Cardiac muscle cell (in vitro differentiated cells and primary cell): ENCODE measurements at places on chromosomes 16 and 17. TPM values are rescaled to one million over a fixed set of nuclear protein-coding genes. Genes with fewer than 3 reads are reported as not detected.

GRCh38 chr16:63980763-63981162, 1141.1 kb downstream of the CDH11 start:
- DNase-seq = peak; percentile 2

- no peak for DNase-seq
Observed at GRCh38 chr16:26247063-26247462, 555.3 kb downstream of the HS3ST4 start.

DNA sequence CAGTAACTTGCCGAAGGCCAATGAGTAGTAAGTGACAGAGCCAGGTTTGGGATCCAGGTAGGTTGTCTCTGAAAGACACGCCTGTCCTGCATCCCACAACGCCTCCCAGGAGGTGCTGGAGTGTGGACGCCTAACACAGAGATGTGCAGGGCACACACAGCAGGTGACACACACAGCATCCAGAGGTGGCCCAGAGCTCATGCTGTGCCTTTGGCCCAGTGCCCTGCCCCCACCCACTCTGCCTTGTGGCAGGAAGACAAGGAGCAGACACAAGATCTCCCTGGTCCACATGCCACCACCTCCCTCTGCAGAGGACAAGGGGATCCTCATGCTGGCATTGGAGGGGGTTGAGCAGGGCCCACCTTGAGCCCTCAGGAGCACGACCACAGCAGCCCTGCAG, 14.7 kb upstream of the STH start:
- DNase-seq = no peak

- DNase-seq = no peak
Observed at GRCh38 chr17:16935786-16936185, 36.1 kb downstream of the TNFRSF13B start.

DNA sequence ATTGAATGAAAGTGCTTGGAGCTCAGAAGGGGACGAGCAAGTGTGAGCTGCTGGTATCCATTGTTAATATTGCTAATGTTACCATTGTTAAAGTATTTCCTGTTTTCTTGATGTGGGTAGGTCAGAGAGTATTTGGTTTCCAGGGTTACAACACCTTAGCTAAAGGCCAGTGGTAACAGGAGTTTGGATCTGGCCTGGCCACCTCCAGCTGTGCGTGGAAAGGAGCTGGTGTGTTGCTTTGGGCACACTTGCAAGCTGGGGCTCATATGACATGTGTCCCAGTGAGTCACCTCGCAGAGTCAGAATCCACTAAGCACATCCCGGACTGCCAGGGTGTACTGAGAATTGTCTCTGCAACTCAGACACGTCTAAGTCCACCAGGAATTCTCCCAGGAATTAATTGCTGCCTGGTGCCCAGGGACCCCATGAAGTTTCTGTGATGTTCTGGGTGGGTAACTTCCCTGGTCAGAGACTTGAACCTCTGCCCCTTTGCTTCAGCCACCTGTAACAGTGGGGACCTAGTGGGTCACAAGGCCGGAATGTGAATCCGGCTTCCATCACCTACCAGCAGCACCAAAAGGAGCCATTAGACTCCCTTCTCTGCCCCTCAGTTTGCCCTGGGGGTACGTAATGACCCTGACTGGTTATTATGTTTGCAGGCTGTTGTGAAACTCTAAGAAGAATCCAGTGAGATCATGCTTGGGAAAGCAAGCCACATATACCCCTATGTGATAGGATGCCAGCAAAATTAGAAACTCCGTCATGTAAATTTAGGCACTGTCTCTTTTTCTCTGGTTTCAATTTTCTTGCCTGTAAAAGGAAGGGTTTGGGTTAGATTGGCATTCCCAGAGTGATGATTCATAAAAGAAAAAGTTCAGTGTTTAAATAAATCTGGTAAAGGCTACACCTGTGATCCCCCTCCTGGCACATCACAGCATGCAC, 12.8 kb downstream of the SLC6A2 start:
- DNase-seq = peak; percentile 15

CASKIN1 gene
- total RNA-seq = 15.5 TPM in 2 replicates

GRCh38 chr16:88702371-88703210, 3.6 kb downstream of the RNF166 start:
- no peak for DNase-seq

ZG16 gene
- not detected in 2 replicates for total RNA-seq

DNA sequence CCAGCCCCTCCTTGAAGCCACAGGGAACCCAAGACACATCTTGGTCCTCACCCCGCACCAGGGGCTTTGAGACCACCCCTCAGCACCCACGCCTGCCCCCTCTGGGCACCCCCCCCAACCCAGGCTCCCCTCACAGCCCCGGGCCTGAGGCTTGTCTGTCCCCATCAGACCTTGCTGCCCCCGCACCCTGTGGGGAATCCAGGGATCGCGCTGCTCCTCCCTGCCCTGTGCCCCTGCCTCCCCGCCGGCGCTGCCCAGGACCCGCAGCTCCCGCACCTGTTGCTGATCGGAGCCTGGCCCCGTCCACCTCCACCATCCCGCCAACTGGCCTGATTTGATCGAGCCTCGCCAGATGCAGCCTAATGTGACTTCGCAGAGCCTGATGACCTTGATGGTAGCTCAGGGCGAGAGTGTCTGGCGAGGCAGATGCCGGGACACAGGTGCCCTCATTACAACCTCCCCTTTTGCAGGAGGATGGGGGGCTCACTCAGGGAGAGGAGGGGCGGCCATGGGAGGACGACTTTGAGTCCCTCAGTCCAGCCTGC, 29.0 kb downstream of the SLC25A10 start:
- DNase-seq = no peak

KRTAP2-3 gene
- total RNA-seq = not detected in 2 replicates

CCL23 gene
- not detected in 2 replicates for total RNA-seq

KCNH6 gene
- 0.06 and 0.11 TPM in 2 replicates for total RNA-seq

KRTAP1-5 gene
- total RNA-seq = not detected in 2 replicates
